ENCODE measurements at places on chromosomes 7 and 10. TPM values are rescaled to one million over a fixed set of nuclear protein-coding genes. Genes with fewer than 3 reads are reported as not detected.

DNA sequence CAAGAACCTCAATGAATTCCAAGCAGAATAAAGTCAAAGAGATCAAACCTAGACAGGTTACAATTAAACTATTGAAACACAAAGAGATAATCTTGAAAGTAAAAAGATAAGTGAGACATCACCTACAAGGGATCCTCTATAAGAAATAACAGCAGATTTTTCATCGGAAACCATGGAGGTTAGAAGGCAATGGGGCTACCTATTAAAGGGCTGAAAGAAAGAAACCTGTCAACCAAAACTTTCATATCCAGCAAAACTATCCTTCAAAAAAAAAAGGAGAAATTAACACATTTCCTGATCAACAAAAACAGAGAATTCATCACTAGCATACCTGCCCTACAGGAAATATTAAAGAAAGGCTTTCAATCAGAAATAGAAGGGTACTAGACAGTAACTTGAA lies 244.9 kb downstream of the ARHGAP12 start:
- no peak for DNase-seq

DNA sequence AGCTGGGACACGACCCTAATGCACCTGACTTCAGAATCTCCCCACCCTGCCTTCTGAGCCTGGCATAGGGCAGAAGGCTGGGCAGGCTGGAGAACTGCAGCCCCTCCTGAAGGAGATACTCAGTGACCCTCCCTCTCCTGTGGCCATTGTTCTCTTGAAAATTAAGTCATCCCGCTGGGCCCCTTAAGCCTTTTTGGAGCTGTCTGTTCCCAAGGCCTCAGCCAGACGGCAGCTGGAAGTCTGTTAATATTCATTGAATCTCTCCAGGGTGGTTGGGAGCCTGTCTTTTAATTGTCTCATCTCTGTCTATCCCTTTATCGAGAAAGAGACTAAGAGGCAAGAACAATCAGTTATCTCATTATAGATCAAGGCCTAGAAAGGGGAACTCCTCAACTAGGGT lies 118.1 kb upstream of the PCBD1 start:
- DNase-seq = no peak

DNA sequence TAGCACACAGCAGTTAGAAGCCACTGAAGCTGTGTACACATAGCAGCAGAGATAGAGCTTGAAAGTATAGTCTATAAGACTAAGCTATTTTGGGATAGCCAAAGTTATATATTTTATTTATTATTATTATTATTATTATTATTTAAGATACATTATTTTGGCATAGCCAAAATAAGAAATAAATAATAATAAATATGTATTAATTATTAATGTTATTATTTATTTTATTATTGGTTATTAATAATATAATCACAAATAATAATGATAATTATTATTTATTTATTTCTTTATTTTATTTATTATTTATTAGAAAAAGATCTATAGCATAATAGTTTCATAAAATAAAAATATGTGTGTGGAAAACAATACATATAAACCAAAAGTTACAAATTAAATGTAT lies 107.2 kb upstream of the FOXK1 start:
- no peak for DNase-seq

- DNase-seq = no peak
Observed at GRCh38 chr10:66837335-66837734, 88.5 kb upstream of the LRRTM3 start.

DNA sequence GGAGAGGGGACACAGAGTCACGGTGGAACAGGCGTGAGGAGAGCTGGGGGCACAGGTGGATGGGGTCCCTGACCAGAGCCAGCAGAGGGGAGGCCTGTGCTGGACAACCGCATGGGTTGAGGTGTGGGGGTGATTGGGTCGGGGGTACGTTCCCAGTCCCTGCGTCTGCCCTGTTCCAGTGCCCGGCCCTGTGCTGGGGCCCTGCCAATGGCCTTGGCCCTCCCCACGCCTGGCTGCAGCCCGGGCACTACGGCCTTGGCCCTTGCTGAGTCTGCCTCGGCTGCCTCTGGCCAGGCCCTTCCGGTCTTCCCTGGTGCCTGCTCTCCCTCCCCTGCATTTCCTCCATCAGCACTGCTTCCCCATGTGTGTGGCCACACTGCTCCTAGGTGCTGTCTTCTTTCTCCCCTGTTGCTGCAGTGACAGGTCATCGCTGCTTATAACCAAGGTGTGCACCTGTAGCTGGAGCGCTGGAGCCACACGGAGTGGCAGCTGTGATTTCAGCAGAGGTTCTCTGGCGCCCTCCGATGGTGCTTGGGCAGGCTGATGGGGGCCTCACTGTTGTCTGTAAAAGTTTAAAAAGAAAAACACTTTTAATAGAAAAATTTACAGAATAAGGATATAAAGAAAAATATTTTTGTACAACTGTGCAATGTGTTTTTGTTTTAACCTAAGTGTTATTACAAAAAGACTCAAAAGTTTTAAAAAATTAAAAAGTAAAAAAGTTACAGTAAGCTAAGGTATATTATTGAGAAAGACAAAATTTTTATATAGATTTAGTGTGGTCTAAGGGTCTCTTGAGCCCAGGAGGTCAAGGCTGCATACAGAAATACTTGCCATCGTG lies 45.2 kb upstream of the BHLHA15 start:
- DNase-seq = peak; percentile 74

GRCh38 chr10:72234560-72235095 lies 18.6 kb upstream of the ASCC1 start:
- DNase-seq = no peak

Gene SEC23IP
- 6.9 TPM for polyA plus RNA-seq

Gene INMT
- polyA plus RNA-seq = 103 TPM

Gene POLR2J2
- 2.8 TPM for polyA plus RNA-seq

Gene DLG5
- polyA plus RNA-seq = 6.6 TPM

Gene NUTM2E
- not detected for polyA plus RNA-seq
